Stimulated activated CD4-positive, alpha-beta T cell treated with anti-CD3 and anti-CD28 coated beads, Interleukin-2, amount 100 ng/mL, for 24 hours (primary cell): ENCODE measurements at places on chromosomes 5 and 9.

- no peak for DNase-seq
These were observed 381.6 kb downstream of the TMEM38B start for GRCh38 chr9:106075960-106076327.

- DNase-seq, result peak; percentile 24
These were observed 194.6 kb downstream of the OLFM1 start for GRCh38 chr9:135281791-135282737.

GRCh38 chr9:135123126-135123772 is 35.8 kb downstream of the OLFM1 start:
- DNase-seq, result no peak

GRCh38 chr9:70478963-70479641 is 64.6 kb upstream of the KLF9 start:
- DNase-seq, result no peak

DNA sequence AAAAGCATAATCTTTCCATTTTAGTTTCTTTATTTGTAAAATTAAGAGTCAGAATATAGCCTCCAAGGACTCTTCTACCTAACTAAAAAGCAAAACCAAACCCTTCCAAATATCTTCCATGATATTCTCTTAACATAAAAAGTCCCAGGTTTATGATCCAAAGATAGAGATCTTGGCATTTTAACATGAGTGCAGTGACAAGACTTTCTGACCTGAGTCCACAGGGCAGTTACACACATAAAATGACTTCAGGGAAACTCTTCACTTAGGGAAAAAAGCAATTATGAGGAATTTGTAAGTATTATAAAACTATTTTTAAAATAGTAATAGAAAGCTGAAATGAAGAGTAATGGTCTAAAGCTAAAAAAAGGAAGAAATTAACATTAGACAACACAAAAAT is 772.6 kb upstream of the DMAC1 start:
- no peak for DNase-seq

DNA sequence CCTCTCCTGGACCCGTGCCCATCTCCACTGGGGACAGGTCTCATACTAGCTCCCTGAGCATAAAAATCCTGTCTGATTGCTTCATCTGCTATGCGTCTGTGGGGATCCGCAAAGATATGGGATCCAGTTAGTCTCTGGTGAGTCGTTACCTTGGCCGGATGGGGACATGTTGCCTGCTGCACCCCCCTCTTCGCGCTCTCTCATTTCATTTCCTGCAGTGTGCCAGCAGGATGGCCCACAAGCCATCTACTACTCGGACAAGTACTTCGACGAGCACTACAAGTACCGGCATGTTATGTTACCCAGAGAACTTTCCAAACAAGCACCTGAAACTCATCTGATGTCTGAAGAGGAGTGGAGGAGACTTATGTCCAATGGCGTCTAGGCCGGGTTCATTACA is 17.0 kb upstream of the CEP78 start:
- DNase-seq, result no peak

DNA sequence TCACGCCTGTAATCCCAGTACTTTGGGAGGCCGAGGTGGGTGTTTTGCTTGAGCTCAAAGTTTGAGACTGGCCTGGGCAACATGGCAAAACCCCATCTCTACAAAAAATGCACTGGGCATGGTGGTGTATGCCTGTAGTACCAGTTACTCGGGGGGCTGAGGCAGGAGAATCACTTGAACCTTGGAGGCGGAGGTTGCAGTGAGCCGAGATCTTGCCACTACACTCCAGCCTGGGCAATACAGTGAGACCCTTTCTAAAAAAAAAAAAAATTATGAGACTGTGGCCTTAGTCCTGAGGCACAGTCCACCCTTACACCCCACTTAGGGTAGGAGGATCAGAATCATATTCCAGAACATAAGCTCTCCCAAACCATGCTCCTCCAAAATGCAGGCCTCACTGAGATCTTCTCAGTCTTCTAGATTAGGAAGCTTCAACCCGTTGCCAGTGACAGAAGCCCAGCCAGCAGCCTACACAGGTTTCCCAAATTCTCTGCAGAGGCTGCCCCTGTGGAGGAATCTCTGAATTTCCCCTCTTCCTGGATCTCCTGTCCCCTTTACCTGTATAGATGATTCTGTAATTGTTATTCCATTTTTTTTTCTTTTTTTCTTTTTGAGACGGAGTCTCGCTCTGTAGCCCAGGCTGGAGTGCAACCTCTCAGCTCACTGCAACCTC is 77.3 kb downstream of the BASP1 start:
- no peak for DNase-seq

DNA sequence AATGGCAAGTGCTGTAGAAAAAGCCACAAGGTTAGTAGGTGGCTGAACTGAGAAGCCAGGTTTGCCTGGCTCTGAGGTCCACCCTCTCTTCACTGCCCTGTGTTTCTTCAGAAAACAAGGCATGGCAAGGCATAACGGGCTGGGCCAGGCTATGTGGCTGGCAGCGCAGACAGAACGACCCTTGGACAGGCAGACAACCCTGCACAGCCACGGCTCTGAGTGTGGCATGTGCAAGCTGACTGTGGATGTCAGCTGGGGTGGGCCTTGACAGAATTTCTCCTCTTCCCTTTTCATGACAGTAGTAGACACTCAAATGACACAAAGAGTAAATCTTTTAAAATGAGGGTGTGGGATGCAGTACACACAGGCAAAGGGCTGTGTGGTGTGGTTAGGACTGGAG is 81.7 kb downstream of the MACROH2A1 start:
- DNase-seq, result no peak

DNA sequence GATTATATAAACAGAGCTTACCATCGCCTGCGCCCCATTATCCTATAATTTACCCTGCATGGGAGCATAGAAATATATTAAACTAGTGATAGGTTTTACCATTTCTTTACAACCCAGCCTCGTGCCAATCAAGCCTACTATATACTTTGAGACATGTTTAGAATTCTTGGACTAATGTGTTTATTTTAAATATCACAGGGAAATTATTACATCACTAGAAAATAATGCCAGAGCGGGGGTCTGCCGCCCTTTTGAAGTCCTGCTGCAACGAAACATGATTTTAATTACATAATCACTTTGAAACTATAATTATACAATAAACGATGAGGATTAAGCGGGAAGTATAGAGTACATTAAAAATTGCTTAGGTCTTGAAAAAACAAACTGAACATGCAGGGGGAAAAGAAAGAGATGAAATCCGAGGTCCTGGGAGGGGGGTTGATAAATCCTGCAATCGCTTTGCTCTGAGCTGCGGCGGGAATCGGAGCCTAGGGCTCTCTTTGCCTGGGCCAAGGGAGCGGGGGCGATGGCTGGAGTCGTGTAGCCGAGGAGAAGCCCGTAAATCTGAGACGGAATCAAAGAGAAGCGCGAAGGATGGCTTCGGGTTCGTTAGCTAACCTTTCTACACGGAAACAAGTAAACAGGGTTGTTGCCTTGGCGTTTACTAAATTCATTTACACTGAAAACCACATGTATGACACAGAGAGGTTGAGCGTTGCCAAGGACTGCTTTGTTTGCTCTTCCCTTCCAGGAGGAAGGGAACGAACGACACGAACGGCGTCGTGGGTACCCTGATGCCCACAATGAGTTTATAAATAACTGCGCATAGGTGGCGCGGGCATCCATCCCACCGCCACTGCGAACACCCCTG is 127.6 kb downstream of the TMEM174 start:
- DNase-seq, result no peak

DNA sequence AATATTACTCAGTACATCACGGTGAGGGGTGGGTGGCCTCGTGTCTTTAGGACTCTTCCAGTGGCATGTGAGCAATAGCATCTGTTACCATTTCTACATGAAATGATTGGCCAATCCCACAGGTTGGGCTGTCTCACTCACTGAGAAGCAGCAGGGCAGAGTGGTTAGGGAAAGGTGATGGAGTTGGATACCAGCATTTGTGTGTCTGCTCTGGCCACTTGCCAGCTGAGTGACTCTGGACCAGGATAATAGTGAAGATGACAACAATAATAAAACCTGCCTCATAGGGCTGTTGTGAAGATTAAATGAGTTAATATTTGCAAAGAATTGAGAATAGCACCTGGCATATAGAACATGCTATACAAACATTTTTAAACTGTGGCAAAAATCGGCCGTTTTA is 42.0 kb downstream of the IQGAP2 start:
- DNase-seq, result no peak

GRCh38 chr5:112846556-112846955 is 14.5 kb upstream of the SRP19 start:
- no peak for DNase-seq

DNA sequence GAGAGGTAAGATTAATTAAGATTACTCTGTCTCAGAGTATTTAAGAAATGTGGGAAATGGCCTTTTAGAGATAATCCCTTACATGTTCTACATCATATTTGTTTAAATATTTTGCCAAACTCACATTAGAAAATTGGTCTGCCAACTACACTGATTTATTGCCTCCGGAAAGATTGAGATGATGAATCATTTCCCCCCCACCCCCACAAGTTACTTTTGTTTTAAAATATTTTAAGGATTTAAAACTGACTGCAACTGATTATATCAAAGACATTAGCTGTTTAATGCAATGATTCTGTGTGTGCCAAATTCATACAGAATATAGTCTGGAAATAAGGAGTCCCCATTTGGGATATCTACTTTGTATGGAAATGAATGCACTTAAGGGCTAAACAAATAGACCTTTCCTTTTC is 674.4 kb downstream of the PRR16 start:
- DNase-seq, result no peak

- DNase-seq, result no peak
These were observed 136.3 kb upstream of the SPRY4 start for GRCh38 chr5:142461028-142461590.

- DNase-seq, result no peak
These were observed 471.5 kb downstream of the HINT1 start for GRCh38 chr5:130693509-130693908.

DNA sequence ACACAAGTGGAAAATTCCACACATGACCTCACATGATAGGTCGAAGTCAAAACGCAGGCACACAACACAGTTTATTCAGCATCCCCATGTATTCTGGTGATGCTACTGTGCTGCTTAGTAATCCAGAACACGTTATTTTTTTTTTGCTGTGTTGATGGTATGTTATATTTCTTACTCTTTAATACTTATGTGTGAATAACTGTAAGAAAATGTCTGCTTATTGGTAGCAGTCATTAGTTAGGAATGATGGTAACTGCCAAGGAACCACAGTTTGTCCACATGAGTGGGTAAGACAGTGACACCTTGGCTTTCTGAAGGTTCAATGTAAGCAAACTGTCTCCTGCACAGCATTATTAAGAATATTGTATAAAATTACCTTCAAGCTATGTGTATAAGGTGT is 107.7 kb upstream of the DAPK1 start:
- no peak for DNase-seq

DNA sequence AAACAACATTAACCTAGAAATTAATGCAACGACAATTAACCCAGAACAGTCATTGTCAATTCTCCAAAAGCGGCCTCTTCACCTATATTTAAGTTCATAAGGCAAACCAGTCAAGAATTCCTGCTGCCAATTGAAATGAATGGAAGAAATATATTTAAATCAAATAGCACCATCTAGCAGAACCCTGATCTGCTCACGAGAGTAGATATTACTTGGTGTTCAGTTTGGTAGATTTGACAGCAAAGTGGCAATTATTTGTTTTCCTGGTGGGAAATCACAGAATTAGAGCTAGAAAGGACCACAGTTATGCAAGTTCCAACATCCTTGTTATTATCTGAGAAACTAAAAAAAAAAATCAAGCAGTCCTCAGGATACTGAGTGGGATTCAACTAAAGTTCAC is 2.3 kb downstream of the SSBP2 start:
- no peak for DNase-seq

GRCh38 chr5:122376250-122376649 is 64.2 kb downstream of the SNCAIP start:
- DNase-seq, result no peak

DNA sequence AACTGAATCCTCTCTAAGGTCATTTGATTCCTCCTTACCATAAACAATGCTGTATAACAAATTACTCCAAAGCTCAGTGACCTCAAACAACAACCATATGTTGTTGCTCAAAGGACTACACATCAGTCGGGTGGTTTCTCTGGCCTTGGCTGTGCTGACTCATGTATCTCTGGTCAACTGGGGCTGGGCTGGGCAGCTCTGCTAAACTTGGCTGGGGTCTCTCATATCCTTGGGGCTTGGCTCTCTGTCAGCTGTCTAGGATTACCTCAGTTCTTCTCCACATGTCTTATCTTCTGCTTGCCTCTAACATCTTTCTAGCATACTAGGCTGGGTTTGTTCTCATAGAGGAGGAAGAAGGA is 86.4 kb downstream of the GALNT10 start:
- no peak for DNase-seq

GRCh38 chr5:36311956-36312355 is 10.3 kb upstream of the RANBP3L start:
- DNase-seq, result no peak

GRCh38 chr9:79026316-79026715 is 545.4 kb upstream of the TLE4 start:
- DNase-seq, result no peak

- no peak for DNase-seq
These were observed 218.2 kb upstream of the NUDT12 start for GRCh38 chr5:103780794-103781193.

- no peak for DNase-seq
These were observed 115.6 kb downstream of the TRPM6 start for GRCh38 chr9:74772121-74772520.

DNA sequence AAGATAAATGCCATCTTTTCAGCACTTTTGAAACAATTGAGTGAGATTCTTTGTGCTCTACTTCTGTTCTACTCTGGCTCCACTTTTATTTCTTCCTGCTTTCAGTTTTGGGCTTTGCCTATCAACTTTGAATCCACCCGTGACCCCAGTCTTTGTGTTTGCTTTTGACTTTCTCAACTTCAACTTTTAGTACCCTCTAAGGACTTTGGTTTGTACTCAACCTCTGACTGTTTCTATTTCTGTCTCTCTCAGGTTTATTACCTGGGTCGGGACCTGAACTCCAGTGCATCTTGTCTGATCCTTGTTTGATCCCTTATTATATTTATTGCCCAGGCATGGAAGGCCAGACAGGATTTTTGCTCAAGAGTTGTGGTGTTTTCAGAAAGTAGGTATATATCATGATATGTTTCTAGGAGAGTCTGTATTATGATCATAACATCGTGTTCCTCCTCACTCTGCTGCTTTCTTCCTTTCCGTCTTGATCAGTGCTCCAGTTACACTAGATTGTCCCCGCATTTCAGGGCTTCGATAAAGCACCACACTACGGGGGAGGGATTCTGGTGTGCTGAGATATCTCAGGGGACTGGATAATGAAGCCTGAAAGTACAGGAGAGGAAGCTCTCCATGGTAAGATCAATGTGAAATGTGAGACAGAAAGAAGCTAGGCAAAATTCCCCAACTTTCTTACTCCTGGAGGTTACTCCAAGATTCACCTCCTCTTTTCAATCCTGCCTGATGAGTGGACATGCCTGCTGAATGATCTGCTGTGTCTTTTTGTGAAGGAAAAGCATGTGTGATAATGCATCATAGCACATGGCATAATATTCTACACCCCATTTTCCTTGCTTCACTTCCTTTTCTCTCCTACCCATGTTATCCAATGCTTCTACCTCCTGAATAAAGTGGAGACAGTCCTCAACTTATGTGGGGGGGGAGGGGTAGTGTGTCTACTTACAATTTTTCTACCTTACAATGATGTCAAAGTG is 155.5 kb upstream of the GRIN3A start:
- DNase-seq, result no peak

GRCh38 chr9:38008168-38009034 is 60.6 kb downstream of the SHB start:
- peak; percentile 41 for DNase-seq

GRCh38 chr9:86452201-86452828 is 98.1 kb upstream of the TUT7 start:
- no peak for DNase-seq
